M059J (cell line): ENCODE measurements at places on chromosomes 2 and 18.
A peak's percentile ranks its signal among the peaks of the same experiment; 100 is the strongest.

- DNase-seq, result no peak
Observed at GRCh38 chr2:26854283-26854827, 6.4 kb downstream of the DPYSL5 start.

GRCh38 chr18:6885992-6886796, 156.7 kb downstream of the ARHGAP28 start:
- DNase-seq, result peak; percentile 42

- no peak for DNase-seq
Observed at GRCh38 chr2:58006256-58006951, 40.2 kb upstream of the VRK2 start.

GRCh38 chr2:172639256-172639655, 83.4 kb downstream of the PDK1 start:
- DNase-seq, result no peak

- no peak for DNase-seq
Observed at GRCh38 chr2:210356944-210357343, 42.0 kb upstream of the MYL1 start.

DNA sequence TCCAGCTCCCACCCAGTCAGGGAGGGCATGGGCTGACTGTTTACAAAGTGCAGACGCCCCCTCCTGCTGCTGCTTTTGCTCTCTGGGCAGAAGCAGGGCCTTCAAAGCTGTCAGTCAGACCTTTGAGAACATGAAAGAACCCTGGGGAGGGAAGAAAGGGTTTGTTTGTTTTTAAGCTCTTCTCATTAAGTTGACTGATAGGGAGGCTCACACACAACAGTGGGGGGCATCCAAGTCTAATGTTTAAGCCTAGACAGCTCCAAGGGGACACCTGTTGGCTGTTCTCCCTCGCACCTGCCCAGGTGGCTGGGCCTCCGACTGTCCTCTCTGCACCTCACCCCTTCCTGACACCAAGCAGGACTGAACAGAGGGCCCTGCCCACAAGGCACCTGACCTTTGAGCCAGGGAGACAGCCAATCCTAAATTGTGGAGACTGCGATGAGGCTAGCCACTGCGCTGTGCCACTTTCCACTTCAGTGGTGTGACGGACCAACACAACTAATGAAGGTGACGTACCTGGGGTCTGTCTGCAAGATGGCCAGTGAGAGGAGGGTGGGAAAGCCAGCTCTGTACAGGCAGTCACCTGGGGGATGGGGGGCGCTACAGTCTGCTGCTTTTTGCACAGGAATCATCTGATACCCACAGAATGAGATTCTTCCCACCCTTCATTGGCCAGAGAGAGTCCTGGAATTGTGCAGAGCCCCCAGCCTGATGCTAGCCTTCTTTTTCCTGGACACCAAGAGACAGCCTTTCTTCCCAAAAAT, 16.3 kb downstream of the ST6GAL2 start:
- DNase-seq, result no peak

- peak; percentile 6 for DNase-seq
Observed at GRCh38 chr2:176729706-176730569, 460.7 kb downstream of the MTX2 start.

DNA sequence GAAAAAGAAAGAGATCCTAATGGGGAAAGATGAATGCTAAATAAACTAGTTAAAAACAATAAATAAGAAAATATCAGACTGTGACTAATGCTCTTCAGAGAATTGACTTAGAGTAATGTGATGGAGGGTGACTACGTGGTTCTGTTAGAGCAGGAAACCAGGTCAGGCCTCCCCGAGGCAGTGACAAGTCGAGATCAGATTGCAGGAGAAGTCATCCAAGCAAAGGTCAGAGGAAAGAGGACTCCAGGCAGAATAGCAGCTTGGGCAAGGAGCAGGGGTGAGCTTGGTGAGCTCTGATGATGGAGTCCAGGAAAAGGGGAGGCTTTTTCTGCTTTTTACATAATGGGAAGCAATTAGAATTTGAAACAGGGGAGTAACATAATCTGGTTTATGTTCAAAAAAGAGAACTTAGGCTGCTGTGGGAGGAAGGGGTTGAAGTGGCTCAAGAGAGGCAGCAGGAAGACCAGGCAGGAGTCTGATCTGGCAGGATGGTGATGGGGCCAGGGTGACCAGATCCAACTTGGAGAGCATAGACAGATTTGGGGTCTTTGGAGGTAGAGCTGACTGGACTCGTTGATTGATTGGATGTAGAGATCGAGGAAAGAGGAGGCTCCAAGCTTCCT, 27.3 kb upstream of the ITGB6 start:
- DNase-seq, result peak; percentile 93
